Activated gamma-delta T cell treated with Interleukin-2 at 50 U/mL for 16 hours (primary cell): ENCODE measurements at places on chromosomes 6 and 20.

GRCh38 chr20:37042986-37043972, 52.5 kb downstream of the RBL1 start:
- peak; percentile 11 for DNase-seq

DNA sequence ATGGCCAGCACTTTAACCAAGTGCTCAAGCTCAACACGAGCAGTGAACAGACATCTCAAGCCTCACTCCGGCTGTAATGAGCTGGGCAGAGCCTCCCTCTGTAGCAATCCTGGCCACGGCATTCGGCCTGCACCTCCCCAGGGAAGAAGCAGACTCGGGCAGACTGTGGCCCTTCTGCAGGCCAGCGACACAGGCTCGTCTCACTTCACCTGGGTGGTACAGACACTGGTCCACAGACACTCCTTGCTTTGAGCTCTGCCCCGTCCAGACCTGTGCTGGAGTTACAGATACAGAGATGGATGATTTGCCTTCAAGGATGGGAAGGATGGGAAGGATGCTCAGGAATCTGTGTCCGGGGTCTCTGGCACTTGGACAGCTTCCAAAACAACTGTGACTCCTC, 300.9 kb downstream of the PREX1 start:
- no peak for DNase-seq

- DNase-seq = no peak
Observed at GRCh38 chr20:14860410-14860814, 523.0 kb upstream of the FLRT3 start.

DNA sequence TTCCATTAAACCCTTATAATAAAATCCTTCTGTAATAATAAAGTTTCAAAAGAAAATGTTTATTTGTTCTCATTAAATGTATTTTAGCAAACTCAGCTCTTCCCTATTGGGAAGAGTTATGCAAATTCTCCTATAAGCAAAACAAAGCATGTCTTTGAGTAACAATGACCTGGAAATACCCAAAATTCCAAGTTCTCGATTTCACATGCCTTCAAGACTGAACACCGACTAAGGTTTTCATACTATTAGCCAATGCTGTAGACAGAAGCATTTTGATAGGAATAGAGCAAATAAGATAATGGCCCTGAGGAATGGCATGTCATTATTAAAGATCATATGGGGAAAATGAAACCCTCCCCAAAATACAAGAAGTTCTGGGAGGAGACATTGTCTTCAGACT, 3.8 kb downstream of the IL17A start:
- DNase-seq = no peak

DNA sequence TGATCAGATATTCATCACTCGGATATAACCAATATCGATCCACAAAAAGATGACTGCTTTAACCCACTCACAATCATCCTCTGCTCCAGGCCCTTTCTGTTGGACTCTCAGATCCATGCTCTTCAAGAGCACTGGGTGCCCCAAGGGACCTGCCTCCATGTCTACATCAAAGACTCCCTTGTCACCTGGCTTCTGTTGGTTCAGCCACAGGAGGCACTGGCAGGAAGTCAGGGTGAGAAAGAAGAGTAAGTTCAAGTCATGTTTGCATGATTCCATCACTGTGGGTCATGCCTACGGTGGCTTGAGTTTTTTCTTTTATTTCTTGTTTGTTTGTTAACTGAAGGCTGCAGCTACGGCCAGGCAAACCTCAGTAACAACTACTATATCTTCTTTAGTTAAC, 243.3 kb downstream of the ADGRG6 start:
- no peak for DNase-seq
